A172 (cell line): ENCODE measurements at places on chromosomes 1 and 21. TPM values are rescaled to one million over a fixed set of nuclear protein-coding genes. Genes with fewer than 3 reads are reported as not detected.

FLG gene
- not detected in 2 replicates for total RNA-seq

DNA sequence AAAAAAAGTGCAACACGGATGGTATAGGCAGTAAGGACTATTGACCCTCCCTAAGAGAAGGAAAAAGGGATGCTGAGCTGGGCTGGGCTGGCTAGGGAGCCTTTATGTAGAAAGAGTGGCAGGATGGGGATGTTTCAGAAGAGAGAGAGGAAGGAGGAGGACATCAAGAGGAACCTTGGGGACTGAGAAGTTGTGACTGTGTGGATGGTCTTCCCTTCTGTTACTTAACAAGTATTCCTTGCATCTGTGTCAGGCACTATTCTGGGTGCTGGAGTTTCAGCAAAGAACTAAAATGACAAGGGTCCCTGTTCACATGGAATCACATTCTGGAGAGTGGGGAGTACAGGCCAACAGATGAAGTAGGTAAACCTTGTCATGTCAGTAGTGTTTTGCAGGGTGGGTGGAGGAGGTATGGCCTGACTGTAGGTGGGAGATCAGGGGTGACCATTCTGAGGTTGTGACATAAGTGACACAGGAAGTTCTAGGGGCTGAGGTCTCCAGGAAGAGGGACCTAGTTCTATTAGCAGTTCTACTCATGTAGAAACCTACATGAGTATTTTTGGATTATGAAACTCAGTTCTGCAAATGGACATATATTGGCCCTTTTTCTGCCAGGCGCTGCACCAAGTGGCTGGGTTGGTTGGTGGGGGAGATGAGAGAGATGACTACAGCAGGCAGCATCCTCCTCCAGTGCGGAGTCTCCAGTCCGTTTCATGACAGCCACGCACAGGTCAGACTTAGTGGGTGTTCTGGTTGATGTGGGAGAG is 53.8 kb downstream of the PRDM2 start:
- no peak for DNase-seq

C1orf210 gene
- total RNA-seq: not detected in 2 replicates

GRCh38 chr1:107883562-107883961 is 81.4 kb downstream of the VAV3 start:
- no peak for DNase-seq
